ENCODE measurements at places on chromosomes 4 and X. TPM values are rescaled to one million over a fixed set of nuclear protein-coding genes. Genes with fewer than 3 reads are reported as not detected.

GRCh38 chrX:18173494-18174180, 47.0 kb downstream of the BEND2 start:
- no peak for DNase-seq
- H3K4me3 ChIP-seq, result no peak overlapping the region
- no peaks in the 10 kb centered on the region for H3K36me3 ChIP-seq
- no peak overlapping the region for H3K27ac ChIP-seq
- H3K27me3 ChIP-seq, result no peaks in the 10 kb centered on the region

- no peak overlapping the region for H3K27ac ChIP-seq
- no peak overlapping the region for H3K4me3 ChIP-seq
- no peaks in the 10 kb centered on the region for H3K4me1 ChIP-seq
- H3K27me3 ChIP-seq, result no peaks in the 10 kb centered on the region
- no peak for DNase-seq
These were observed 23.4 kb downstream of the FBXO8 start for GRCh38 chr4:174260099-174260498.

GRCh38 chrX:47651043-47651905, 911 bp upstream of the ELK1 start:
- no peaks in the 10 kb centered on the region for H3K27me3 ChIP-seq
- H3K27ac ChIP-seq, result peak overlapping the region; percentile 20
- no peaks in the 10 kb centered on the region for H3K4me1 ChIP-seq
- no peak for DNase-seq

DNA sequence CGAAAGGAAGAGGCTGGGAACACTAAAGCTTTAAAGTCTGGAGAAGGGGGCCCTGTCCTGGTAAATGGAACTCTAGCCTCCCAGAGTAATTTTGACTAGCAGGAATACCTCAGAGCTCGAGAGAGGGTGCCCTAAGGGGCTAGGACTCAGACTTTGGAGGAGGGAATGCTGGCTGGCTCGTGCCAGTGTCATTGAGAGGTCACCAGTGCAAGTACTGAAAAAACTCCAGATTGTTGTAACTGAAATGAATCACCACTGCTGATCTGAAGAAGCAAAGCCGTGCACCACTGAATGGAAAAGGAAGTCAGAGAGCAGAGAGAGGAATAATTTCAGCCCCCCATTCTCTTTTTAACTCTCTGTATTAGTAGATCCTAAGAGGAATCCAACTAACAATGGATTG, 690.2 kb downstream of the FAT4 start:
- no peak overlapping the region for H3K4me3 ChIP-seq
- H3K27me3 ChIP-seq, result no peaks in the 10 kb centered on the region
- no peaks in the 10 kb centered on the region for H3K36me3 ChIP-seq
- no peak overlapping the region for H3K27ac ChIP-seq
- no peaks in the 10 kb centered on the region for H3K4me1 ChIP-seq

GRCh38 chr4:107854356-107855022, 29.8 kb downstream of the SGMS2 start:
- H3K27me3 ChIP-seq, result no peaks in the 10 kb centered on the region
- H3K4me1 ChIP-seq, result no peaks in the 10 kb centered on the region
- H3K36me3 ChIP-seq, result no peaks in the 10 kb centered on the region
- no peak for DNase-seq
- H3K27ac ChIP-seq, result no peak overlapping the region
- no peak overlapping the region for H3K4me3 ChIP-seq

DNA sequence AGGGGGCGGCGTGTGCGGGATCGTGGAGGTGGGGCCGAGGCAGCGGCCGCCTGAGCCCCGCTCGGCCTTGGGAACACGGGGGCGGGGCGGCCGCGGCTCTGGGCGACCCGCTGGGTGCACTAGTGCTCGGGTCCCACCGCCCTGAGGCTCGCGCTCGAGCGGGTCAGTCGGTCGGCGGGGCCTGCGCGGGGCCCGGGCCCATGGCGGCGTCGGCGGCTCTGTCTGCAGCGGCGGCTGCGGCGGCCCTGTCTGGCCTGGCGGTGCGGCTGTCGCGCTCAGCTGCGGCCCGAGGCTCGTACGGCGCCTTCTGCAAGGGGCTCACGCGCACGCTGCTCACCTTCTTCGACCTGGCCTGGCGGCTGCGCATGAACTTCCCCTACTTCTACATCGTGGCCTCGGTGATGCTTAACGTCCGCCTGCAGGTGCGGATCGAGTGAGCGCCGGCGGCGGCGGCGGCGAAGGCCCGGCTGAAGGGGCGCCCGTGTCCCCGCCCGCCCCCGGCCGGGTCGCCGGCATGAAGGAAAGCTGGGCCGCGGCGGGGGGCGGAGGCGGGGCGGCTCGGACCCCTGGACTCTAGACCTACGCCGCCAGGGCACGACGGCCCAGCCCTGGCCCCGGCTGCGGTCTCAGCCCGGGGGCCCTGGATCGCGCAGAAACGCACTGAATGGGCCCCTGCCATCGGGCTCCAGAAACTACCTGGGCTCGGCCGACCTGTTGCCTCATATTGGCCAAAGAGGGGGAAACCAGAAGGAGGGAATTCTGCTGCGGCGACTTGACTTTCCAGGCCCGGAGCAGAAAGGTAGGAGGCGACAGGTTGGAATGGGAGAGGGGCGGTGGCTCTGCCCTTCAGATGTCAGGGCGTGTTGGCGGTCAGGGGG, at the start of gene SMIM10L2A:
Gene SMIM10L2A, plus strand, starts transcription at position 13 of the 878 bp plus-strand sequence. Its CDS starts 188 bp downstream, at position 201.
- no peaks in the 10 kb centered on the region for H3K36me3 ChIP-seq
- no peaks in the 10 kb centered on the region for H3K4me1 ChIP-seq
- H3K27ac ChIP-seq, result no peak within 1 kb of the TSS
- peak within 1 kb of the TSS; percentile 61 for H3K4me3 ChIP-seq

DNA sequence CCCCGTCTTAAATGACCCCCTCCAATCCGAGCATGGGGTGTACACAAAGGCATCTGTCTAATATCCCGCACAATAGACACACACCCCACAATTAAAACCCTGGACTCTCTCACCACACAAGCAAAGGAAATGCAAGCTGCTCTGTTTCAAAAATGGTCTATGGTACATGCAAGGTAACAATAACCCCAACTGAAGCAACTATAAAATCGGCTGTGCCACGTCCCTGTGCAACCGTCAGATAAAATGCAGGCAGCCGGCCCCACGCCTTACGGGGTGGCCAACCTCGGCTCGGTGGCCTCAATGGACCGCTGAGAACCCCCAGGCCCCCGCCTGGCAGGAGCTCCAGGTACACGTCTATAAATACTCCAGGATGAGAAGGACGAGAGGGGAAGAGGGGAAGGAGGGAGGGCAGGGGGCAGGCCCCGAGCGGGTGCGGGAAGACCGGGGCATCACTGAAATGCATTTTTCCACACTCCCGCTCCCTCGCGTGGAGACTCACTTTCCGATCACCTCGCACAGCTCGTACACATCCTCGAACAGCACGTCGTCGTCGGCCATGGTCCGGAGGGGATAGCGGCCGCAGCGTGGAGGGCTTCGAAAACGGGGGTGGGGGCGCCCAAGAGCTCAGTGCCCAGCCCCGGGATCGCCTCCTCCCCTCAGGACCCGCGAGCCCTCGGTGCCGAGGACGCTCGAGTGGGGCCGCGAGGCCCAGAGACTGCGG, 763 bp downstream of the CASK start:
- H3K27me3 ChIP-seq, result no peaks in the 10 kb centered on the region
- H3K36me3 ChIP-seq, result no peaks in the 10 kb centered on the region
- no peak overlapping the region for H3K27ac ChIP-seq
- peak overlapping the region; percentile 36 for H3K4me3 ChIP-seq
- peaks cover 3% of the 10 kb centered on the region for H3K4me1 ChIP-seq
- peak; percentile 49 for DNase-seq

DNA sequence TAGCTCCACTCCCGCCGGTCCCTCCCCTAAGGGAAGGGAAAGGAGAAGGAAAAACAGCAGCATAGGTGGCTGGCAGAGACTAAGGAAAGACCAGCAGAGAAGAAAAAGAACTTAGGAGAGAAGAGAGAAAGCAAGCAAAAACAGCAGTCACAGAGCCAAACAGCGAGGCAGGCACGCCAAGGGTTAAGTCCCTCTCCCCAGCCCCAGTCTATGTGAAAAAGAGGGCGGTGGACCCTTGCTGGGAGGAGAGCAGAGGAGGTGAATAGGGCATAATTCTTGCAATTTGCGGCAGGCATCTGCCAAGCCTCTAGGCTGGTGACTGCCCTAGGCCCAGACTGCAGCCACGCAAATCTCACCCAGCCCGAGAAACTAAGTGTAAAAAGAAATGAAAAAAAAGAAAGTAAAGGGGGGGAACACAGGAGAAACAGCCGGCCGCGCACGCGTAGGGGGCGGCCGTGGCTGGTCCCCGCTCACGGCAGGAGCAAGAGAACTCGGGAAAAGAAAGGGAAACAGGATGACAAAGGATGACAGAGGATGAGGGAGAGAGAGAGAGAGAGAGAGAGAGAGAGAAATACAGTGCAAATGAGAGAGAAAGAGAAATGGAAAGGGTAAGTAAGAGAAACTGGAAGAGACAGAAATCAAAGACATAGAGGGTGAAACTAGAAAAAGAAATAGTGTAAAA, 48.6 kb downstream of the MAGEA9 start:
- H3K27me3 ChIP-seq, result no peaks in the 10 kb centered on the region
- peak overlapping the region; percentile 69 for H3K4me3 ChIP-seq
- no peaks in the 10 kb centered on the region for H3K36me3 ChIP-seq
- no peak for DNase-seq

DNA sequence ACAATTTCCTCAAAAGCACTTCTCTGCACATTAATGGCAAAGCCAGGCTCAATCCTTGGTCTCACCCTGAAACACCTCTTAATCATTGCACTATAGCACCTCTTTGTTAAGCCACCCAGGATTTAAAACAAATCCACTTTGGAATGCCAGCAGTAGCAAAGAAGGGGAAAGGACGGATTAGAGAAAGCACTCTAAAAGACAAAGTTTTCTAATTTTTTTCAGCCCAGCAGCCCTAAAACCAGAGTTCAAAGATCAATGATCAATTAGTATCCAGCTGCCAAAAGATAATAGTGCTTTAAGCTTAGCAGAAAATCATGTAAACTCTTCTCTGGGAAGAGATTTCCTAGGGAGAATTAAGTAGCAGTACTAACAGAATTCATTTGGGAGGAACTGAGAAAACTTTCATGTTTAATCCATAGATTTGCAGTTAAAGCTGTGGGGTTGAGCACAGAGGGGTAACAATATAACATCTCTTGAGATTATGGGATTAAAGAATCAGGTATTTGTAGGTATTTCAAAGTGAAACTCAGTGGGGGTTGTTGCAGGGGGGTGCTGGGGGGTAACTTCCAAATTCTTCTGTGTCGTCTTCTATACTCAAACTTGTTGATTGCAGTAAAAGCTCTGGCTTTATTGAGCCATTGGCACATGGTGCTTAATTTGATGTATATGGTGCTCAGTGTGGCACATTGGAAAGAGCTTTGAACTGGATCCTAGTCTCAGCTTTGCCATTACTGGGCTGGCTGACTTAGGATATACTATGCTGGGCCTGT, 61.8 kb downstream of the LRRC66 start:
- H3K27me3 ChIP-seq, result no peaks in the 10 kb centered on the region
- DNase-seq, result no peak
- H3K27ac ChIP-seq, result no peak overlapping the region
- H3K36me3 ChIP-seq, result no peaks in the 10 kb centered on the region

GRCh38 chrX:53440621-53441517, 6.7 kb upstream of the HSD17B10 start:
- no peaks in the 10 kb centered on the region for H3K4me1 ChIP-seq
- H3K36me3 ChIP-seq, result no peaks in the 10 kb centered on the region
- H3K27ac ChIP-seq, result no peak overlapping the region
- no peak overlapping the region for H3K4me3 ChIP-seq
- DNase-seq, result peak; percentile 91

DNA sequence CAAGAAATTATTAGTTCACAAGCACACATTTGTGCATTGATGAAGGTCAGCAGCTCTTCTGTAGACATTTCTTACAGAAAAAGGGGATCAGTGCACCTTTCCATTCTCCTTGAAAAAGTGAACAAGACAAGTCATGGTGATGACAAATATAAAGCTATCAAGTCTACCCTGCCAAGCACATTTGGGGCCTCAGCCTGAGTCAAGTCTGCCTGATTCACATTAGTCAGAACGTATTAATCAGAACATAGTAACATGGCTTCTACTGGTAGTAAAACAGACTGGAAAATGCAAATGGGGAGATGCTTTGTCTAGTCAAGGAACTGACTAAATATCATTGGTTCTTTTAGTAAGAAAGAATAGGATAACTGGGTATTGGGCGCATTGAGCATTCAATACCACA, 2305.1 kb downstream of the PCDH7 start:
- no peaks in the 10 kb centered on the region for H3K4me1 ChIP-seq
- no peak overlapping the region for H3K27ac ChIP-seq
- H3K4me3 ChIP-seq, result no peak overlapping the region

ADH1A gene
- total RNA-seq, result 3.5 TPM

HPGD gene
- 9.7 TPM for total RNA-seq

TCEAL4 gene
- total RNA-seq, result 187 TPM

Measured in aorta (tissue), 5 donors.